ENCODE measurements at places on chromosomes 12 and 14. TPM values are rescaled to one million over a fixed set of nuclear protein-coding genes. Genes with fewer than 3 reads are reported as not detected.

ASIC1 gene
- polyA plus RNA-seq, result 13.8 TPM

PROX2 gene
- not detected for polyA plus RNA-seq

GLIPR1 gene
- 2.2 TPM for polyA plus RNA-seq

PGF gene
- 21.8 TPM for polyA plus RNA-seq

KRT79 gene
- polyA plus RNA-seq, result not detected
